Activated CD4-positive, CD25-positive, alpha-beta regulatory T cell treated with anti-CD3 and anti-CD28 coated beads, Interleukin-2, amount 50 U/mL, for 16 hours (primary cell): ENCODE measurements at places on chromosomes 2 and 18.

GRCh38 chr18:11412811-11413210, 196.6 kb upstream of the SLC35G4 start:
- no peak for DNase-seq

DNA sequence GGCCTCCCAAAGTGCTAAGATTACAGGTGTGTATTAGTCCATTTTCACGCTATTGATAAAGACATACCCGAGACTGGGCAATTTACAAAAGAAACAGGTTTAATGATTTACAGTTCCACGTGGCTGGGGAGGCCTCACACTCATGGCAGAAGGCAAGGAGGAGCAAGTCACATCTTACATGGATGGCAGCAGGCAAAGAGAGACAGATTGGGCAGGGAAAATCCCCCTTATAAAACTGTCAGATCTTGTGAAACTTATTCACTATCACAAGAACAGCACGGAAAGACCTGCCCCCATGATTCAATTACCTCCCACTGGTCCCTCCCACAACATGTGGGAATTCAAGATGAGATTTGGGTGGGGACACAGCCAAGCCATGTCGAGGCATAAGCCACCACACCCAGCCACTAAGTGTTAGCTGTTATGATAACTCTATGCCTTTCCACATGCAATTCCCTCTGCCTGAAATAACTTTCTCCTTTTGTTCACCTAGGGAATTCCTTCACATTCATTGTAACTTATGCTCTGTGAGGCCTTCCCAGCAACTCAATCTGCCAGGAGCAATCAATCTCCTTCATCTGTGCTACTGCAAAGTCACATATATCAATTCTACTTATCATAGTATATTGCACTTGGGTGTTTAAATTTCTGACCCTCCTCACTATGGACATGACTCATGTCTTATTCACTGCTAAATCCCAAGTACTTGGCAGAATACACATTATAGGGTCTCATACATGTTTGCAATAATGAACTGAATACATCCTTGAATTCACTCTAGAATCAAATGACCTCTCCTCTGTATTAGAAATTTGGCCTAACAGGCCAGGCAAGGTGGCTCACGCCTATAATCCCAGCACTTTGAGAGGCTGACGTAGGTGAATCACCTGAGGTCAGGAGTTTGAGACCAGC, 7.4 kb downstream of the MCEE start:
- DNase-seq, result no peak

- DNase-seq, result no peak
Measured at GRCh38 chr2:15226661-15227060, 334.5 kb downstream of the NBAS start.

GRCh38 chr2:45973426-45973825, 322.0 kb downstream of the PRKCE start:
- no peak for DNase-seq

- DNase-seq, result no peak
Measured at GRCh38 chr2:61549546-61549945, 11.4 kb upstream of the XPO1 start.

GRCh38 chr2:215476424-215476823, 40.6 kb upstream of the FN1 start:
- no peak for DNase-seq

GRCh38 chr2:136060416-136060815, 57.5 kb downstream of the CXCR4 start:
- DNase-seq, result no peak

GRCh38 chr2:137525641-137526190, 438.6 kb upstream of the HNMT start:
- DNase-seq, result no peak

GRCh38 chr2:233354971-233355574, 779 bp downstream of the DGKD start:
- DNase-seq, result no peak

GRCh38 chr2:23385351-23385747, 370 bp downstream of the KLHL29 start:
- DNase-seq, result no peak

DNA sequence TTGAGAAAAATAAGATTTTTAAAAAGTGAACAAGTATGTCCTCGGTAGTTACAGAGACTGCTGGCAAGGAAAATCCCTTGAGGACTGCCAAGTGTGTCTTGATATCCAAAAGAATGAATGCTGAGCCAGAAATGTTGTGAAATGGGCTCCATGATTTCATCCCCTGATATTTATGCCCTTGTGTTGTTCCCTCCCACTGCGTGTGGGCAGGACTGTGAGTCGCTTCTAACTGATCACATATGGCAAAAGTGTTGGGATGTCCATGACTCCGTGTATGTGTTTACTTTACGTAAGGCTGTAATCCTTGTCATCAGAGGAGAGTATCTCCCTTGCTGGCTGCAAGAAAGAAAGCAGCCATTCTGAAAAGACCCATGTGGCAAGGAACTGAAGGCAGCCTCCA, 285.1 kb downstream of the SS18 start:
- no peak for DNase-seq

- no peak for DNase-seq
Measured at GRCh38 chr2:218320704-218321336, 28.5 kb upstream of the TMBIM1 start.

GRCh38 chr2:240919161-240919781, 13.1 kb downstream of the CROCC2 start:
- DNase-seq, result no peak

- DNase-seq, result no peak
Measured at GRCh38 chr2:100766806-100767205, 53.1 kb upstream of the NPAS2 start.

DNA sequence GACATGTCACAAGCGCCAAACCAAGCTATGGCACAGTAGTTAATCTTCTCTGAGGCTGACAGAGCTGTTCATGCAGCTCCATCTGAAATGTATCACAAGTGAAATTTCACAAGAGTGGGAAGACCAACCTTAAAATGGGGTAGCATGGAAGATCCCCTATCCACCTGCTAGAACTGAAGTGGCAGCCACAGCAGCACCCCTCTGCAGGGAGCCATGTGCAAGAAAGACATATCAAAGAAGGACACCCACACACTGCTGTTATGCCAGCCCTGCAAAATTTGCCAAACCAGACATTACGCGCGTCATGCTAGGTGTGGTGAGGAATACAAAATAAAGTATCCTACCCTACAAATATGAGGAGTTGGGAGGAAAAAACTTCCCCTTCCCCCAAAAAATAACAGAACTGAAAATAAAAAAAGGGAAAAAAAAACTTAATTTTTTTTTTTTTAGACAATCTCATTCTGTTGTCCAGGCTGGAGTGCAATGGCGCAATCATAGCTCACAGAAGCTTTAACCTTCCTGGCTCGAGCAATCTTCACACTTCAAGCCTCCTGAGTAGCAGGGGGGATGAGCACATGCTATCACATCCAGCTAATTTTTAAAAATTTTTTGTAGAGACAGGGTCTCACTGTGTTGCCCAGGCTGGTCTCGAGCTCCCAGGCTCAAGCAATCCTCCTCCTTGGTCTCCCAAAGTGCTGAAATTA, 76.2 kb downstream of the STK39 start:
- DNase-seq, result no peak
